ENCODE measurements at places on chromosomes 4 and X.

DNA sequence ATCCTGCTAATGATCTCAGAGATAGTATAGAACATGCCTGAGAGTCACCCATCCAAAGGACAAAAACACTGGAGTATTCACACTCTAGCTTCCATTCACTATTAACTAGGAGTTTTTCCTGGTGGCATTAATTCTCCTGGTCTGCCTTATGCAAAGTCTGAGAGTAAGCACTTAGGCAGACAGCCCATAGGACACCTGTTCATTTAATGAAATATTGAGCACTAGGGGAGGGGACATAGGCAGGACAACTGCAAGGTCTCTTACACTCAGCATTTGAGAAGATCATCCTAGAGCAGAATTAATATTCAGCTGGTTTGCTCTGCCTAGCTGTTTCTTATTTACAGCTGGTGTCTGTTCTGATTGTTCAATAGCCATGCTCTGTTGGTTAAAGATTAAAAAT, 508.5 kb downstream of the CENPC start:
- DNase-seq, result no peak

DNA sequence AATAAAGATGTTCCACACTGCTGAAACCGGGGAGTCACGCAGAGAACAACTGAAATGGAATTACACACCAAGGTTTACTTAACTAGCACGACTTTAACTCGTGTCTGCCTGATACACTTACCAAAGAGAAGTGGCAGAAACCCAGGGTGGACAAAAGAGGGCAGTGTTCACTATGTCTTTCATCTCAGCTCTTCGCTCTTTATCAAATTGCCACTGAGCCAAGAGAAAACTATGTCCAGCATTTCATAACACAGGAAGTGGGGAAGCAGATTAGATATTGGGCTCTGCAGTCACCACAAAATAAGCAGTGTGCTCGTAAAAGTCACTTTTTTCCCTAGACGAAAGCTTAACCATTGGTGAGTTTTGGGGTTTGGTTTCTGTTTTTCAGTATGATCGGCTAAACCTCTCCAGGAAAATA, 155.7 kb downstream of the CHIC2 start:
- peak; percentile 95 for DNase-seq

DNA sequence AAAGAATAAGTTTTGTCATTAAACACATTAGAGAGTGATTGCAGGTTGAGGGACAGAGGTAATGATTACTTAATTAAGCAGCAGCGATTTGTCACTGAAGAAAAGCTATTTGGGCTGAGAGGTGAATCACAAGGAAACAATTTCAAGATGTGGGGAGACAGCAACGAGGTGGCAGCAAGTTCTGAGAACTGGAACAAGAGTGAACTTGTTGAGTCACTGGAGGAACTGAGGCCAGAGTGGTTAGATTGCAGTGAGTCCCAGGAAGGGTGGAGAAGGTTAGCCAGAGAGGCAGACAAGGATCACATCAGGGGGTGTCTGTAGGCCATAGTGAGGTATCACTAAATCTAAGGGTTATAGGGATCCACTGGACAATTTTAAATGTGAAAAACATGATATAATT, 57.9 kb upstream of the TMPRSS11A start:
- DNase-seq, result peak; percentile 3

DNA sequence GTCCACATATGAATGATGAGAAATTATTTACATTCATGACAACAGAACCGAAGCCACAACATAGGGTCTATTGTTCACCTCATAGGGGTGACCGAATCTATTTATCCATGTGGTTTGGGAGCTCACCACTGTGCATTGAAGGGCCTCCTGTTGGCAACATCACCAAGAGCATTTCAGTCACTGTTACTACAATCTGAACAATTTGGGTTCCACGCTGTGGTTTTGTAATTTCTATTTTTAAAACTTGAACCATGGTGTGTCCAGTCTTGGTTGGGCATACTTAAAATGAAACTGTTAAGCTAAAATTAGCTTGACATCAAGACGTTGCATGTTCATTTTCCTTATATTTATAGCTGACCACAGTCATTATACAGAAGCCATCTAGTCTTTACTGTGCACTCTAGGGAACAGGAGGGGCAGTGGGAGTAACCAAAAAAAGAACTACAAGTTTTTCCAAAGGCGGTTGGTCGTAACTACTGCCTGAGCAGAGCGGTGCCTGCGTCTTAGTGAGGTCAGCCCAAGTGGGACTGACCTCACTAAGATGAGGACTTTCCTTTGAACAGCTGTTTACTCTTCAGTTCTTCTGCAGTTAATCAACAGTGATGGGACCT, 192.1 kb downstream of the SPRY1 start:
- DNase-seq, result peak; percentile 9

DNA sequence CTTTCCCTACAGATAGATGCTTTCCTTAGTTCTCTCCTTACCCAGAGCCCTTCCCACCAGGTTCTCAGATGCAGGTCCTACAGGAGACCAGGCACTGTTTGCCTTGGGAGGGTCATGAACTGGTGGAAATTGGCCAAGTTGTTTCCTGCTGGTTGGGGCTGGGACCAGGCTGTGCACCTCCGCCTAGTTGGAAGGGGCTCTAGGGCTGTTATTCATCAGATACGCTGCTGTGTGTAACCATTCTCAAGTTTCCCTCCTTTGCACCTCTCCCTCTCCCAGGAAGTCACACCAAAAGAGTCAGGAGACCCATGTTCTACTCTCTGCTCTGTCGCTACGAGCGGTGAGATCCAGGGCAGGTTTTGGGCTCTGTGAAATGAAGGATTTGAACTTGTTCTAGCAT, 11.9 kb upstream of the VSIG1 start:
- DNase-seq, result no peak

GRCh38 chrX:13115146-13115855, 70.9 kb upstream of the FAM9C start:
- DNase-seq, result no peak

DNA sequence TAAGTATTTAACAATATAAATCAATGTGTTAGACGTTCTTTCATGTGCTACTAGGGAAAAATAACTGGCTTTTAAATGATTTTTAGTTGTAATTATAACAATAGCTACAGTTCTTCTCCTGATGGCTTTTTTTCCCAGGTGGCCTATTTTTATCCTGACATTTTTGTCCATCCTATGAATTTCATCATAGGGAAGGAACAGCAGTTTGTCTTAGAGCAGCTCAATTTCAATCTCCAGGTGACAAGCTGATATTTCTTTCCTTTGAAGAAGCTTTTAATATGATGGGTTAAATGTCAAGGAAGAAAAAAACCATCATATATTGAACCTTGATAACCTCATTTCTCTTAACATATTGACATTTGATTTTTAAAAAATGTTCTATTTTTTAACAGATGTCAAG, 163.0 kb upstream of the AGA start:
- no peak for DNase-seq

DNA sequence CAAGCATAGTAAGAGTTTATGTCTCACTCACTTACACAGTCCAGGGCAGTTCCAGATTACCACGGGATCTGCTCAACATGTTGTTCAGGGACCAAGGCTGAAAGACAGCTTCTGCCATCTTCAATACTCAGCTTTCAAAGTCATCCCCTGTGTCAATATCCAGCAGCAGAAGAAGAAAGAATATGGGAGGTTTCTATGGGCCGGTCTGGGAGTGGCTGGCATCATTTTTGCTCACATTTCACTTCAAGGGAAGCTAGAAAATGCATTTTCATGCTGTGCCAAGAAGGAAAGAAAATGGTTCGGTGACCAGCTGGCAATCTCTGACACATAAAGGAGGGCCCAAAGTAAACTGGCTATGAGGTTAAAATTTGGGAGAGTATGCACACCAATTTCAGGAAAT, 211.5 kb upstream of the KLF3 start:
- no peak for DNase-seq

All from HFFc6 (cell line).